ENCODE measurements at places on chromosomes 12 and 14.

- DNase-seq = no peak
These were observed 111.6 kb upstream of the ESRRB start for GRCh38 chr14:76264384-76264783.

DNA sequence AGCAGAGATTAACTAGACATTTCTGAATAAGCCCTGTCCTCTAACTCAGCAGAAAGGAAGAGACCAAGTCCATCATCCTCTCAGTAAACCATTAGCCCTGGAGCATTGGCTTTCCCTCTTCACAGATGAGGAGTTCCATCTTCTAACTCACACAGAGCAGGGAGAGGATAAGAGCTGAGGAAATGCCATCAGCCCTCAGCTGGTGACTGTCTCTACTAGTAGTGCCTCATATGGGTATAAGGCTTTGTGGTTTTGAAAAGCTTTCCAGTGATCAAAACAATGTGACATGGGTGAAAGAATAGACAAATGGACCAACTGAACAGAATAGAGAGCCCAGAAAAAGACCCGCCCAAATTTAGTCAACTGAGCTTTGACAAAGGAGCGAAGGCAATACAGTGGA is 197.2 kb upstream of the NUDT4 start:
- no peak for DNase-seq

GRCh38 chr12:49622501-49623141 is 740 bp upstream of the PRPF40B start:
- no peak for DNase-seq

DNA sequence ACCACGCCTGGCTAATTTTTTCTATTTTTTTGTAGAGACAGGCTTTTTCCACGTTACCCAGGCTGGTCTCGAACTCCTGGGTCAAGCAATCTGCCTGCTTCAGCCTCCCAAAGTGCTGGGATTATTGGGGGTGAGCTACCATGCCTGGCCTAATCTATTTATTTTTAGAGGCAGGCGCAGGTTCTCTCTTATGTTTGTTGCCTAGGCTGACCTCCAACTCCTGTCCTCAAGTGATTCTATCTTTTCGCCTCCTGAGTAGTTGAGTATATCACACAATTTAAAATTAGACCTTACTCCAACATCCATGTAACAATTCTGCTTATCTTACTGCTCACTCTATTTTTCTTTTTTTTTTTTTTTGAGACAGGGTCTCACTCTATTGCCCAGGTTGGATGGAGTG is 6.8 kb upstream of the ACRBP start:
- DNase-seq = no peak

DNA sequence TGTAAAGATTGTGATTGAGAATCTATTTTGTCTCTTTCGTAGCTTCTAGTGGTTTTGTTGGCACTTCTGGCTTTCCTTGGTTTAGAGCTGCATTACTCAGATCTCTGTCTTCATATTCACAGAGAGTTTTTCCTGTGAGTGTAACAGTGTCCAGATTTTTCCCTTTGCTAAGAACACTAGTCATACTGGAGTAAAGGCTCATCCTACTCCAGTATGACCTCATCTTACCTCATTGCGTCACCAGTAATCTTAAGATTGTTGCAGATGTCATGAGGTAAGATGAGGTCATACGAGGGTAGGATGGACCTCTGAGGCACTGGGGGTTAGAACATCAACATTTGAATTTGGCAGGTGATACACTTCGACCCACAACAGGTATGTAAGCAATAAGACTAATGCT is 461.2 kb downstream of the FLRT2 start:
- no peak for DNase-seq

DNA sequence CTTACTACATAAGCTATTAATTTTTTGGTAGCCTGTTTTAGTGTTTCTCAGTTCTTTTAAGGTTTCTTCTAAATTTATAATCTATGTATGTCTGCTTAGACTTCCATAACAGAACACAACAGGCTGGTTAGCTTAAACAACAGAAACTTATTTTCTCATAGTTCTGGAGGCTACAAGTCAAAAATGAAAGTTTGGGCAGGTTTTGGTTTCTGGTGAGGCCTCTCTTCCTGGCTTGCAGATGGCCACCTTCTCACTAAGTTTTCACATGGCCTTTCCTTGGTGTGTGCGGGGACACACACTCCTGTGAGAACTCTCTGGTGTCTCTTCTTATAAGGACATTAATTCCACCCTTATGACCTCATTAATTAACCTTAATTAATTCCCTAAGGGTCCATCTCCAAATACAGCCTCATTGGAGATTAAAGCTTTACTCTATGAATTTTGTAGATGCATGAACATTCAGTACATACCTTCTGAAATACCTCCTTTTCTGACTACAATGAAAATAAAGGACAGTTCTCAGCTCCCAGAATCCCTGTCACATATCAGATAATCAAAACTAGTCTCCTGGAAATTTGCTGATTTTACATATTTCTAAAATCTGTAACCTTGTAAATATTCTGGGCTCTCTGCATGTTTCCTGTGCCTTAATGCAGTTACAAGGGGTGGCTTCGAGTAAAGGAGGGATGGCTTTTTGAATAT is 23.2 kb upstream of the BMAL2 start:
- no peak for DNase-seq

DNA sequence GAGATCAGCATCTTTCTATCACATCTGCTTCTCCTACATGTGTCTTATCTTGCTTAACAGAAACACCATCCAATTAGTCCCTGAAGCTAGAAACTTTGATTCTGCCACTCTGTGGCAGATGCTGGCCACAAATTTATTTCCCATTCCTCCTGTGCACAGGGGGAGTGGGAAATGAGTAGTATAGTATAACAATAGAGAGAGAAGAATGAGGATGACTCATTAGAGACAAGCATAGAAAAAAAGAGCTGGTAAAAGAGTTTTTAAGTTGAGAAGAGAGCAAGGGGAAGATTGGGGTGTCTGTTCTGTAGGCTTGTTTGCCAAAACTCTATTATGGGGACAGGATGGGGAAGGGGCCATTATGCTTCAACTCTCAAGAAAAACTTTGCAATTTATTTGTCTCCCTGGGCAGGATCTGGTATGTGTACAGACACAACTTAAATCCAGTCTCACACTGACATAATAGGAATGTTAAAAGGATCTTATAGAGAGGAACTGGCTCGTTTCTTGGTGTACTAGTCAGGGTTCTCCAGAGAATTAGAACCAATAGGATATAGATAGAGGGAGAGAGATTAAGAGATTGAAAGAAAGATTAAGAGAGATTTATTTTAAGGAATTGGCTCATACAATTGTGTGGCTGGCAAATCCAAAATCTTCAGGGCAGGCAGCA is 142.6 kb upstream of the CPSF6 start:
- no peak for DNase-seq

GRCh38 chr14:91649930-91650329 is 82.0 kb downstream of the CATSPERB start:
- no peak for DNase-seq
